ENCODE measurements at places on chromosomes 3 and 15.

GRCh38 chr3:78978037-78978436 is 789.8 kb downstream of the ROBO1 start:
- peak; percentile 17 for DNase-seq

GRCh38 chr3:186400662-186401061 is 38.6 kb upstream of the DGKG start:
- peak; percentile 33 for DNase-seq

DNA sequence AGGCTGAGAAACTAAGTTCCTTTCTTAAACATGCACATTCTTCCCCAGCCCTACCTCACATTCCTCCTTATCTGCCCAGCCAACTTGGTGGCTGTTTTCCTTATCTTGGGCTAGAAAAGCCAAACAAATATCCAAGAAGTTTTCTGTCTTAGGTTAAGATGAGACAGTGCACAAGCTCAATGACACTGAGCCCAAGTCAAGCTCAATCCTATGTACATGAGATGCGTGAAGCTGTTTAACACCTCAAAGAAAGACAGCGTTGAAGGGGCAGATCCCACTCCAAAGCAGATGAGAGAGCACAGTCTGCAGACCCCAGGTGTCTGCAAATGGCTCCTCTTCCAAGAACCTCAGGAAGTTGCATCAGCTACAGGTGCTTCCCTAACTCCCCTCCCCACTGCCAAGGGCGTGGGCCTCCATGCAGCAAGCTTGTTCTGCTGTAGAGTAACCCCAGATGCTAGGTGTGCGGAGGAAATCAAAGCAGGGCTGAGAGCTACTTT is 16.6 kb downstream of the LRRC2 start:
- no peak for DNase-seq

DNA sequence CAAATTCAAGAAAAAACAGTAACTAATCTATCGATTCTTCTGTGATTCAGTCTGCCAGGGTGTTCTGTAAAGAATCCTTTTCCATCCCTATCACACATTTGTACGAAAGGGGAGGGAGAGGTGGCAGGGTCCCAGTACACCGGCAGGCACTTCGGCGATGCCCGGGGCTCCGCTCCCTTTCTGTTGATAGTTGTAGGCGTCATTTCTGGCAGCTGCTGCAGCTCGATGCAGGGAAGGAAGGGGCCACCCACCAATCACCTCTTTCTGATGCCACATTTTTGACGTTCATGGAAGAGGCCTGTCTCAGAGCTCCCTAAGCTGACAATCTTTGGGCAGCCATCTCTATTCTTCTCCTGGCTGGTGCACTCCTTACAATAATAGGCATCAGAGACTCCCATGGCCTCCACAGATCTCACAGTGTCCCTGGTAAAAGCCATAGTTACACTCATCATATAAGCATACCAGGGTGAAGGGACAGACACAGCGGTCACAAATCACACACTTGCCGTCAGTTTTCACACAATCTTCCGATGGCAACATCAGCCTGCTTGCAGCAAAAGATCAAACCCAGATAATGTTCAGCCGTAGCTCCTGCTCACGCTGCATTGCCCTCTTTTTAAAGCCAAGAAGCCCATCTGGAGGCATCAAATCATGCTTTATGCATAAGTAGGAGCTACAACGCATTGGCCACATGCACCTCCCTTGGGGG is 60.8 kb upstream of the ZBTB38 start:
- DNase-seq = no peak

GRCh38 chr15:63971427-63971805 is 74.9 kb downstream of the DAPK2 start:
- DNase-seq = no peak

DNA sequence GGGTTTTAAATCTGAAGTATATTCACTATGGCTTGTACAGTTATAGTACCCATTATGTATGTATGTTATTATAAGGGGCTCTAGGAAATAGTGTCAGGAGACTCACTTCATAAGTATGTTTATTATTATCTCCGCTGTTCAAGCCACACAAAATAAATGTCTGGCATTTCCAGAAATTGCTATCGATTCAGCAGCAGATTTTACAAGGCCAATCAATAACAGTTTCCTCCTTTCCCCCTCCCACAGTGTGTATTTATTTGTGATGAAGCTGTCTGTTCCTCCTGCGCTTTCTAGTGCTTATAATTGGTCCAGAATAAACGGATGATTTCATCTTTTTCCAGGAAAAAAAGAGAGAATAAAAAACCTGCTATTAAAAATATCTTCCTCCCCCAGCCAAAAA is 134.2 kb upstream of the LPP start:
- DNase-seq = no peak

GRCh38 chr15:92130906-92131305 is 262.8 kb upstream of the ST8SIA2 start:
- no peak for DNase-seq

GRCh38 chr15:96622714-96623113 is 292.2 kb downstream of the NR2F2 start:
- DNase-seq = no peak

DNA sequence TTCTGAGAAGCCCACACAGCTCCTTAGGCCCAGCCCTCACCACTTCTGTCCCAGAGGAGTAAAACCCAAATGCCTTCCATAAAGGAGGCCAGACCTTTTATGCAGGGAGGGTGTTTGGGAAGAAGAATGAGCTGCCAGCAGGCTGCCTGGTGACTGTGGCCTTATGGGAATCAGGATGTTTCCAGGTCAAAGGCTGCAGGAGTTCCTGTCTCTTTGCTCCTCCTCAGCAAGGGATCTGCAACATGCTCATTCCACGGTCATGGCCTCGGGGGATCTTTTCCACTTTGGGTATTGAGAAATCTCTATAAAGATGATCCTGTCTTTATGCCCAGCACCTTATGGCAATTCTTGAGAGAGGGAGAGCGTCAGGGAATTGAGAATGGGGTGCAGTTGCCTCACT is 25.2 kb upstream of the MAGEF1 start:
- no peak for DNase-seq

DNA sequence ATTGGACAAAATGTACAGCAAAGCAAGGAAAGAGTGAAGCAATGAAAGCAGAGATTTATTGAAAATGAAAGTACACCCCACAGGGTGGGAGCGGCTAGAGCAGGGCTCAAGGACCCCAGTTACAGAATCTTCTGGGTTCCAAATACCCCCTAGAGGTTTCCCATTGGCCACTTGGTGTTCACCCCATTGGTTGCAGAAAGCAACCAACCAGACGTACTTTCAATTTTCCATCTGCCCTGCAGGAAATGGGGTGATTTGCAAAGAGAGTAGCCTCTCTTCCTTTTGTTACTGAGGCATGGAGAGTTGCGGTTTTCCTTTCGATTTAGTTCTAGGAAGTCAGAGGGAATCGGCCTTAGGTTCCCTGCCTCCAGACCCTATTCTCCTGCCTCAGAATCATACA is 2.4 kb downstream of the PML start:
- peak; percentile 69 for DNase-seq

- DNase-seq = no peak
Observed at GRCh38 chr3:156702367-156702766, 28.0 kb downstream of the TIPARP start.

DNA sequence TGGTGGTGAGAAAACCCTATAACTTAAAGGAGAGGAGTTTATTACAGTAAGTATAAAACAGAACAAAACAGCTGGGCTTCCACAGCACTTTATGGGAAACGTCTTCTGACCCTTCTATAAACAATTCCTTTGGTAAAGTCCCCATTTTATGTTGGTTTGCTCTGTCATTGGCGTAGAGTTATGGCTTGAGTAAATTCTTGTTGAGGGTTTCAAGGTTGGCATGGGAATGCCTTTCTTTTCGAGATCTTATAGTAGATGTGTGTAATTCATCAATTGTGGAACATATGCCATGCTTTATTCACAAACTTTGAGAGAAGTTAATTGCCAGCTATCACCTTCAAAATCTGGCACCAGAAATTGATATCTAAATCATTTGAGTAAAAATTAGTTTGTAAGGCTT is 11.6 kb upstream of the CHL1 start:
- no peak for DNase-seq

DNA sequence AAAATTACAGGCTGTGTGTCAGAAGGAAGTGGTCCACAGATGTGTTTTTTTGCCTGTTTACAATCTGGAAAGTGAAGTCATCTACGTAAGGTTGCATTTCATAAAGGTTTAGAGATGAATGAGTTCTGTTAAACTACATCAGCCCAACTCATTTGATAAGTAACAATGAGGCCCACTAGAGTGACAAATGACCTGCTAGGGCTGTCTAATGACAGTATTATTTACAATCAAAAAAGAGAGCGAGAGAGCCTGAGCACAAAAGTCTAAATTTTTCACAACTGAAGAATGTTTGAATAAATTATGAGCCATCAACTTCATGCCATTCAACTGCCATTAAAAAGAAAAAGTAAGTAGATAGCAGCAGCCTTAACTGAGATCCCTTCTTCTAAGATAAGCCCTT is 135.7 kb upstream of the TBL1XR1 start:
- no peak for DNase-seq

DNA sequence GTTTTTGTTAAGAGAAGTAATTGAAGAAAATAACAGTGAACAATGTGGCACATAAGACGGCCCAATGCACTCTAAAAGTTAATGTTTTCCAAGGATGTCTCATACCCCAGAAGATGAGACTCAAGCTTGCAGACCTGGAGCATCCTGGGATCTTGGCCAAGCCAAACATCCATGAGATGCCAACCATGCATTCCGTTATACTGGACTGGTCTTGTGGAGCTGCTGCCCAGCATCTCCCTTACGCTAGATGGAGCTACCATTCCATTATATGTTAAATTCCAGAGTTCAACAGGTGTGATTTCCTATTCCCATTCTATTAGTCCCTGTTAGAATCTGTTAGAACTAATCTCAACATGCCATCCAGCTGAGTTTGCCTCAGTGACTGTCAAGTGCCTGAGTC is 181.8 kb downstream of the PDCD6IP start:
- peak; percentile 85 for DNase-seq

DNA sequence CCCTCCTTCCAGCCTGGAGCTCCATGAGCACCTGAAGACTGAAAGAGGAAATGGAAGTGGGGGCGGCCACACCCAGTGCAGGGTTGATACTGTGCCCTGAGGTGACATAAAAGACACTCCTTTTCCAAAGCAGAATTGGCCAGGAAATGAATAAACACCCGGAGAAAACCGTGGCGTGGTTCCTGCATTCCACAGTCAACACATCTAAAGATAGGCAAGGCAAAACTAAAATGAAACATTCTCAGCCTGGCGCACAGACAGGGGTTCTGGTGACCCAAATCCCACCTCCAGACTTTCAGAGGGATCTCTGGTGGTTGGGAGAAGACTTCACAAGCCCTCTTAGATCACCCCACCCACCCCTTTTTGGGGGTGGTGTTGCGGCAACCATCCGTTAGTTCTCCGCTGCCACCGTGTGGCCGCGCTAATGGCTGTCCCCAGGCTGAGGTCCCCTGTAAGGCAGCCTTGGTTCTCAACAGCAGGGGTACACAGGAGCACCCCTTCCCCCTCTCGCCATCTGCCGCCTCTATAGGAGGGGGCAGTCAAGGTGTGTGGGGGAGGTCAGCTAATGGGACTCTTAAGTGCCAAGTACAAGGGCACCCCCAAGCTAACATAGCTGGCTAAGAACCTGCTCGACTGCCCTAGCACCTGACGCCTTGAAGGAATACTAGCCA is 2.5 kb upstream of the MST1R start:
- DNase-seq = peak; percentile 83

DNA sequence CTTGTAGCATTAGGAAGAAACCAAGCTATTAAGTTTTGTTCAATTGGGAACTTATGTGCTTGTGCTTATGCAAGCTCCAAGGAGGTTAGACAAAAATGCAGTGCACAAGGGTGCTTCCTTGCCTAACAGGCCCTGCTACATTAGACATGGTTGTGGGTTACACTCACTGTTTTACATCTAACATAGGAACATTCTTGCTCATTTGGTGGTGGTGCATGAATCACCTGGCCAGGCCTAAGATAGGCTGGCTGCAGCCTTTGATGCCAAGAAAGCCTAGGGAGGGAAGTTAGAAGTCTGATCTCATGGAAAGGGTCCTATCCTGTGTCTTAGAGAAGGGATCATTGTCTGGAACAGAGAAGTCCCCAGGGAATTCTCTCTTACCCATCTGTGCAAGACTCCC is 43.5 kb downstream of the CA12 start:
- peak; percentile 68 for DNase-seq

DNA sequence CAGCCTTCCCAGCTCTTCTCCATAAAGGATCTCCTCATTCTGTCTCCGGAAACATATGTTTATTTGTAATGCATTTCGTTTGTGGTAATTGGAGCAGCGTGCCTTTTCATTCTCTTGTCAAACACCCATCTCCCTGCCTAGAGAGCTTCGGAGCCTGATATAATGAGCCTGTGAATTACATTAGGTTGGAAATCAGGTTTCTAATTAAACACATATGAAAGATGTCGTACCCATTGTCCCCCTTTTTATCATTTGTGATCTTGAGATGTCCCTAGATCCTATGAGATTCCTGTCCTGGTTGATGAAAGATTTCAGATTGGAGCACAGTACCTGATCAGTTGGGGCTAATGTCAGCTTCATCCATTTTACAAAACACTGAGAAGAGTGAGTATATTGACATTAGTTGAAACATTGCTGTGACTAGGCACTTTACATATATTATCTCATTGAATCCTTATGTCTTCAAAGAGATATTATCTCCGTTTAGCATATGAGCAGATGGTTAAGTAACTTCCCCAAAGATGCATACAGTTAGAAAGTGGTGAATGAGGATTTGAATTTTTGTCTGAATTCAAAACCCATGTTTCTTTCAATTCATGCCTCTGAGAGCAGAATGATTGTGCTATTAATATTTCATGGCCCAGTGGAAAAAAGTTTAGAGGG is 23.1 kb downstream of the SYN2 start:
- no peak for DNase-seq

GRCh38 chr3:30319713-30320112 is 286.7 kb upstream of the TGFBR2 start:
- DNase-seq = peak; percentile 52

DNA sequence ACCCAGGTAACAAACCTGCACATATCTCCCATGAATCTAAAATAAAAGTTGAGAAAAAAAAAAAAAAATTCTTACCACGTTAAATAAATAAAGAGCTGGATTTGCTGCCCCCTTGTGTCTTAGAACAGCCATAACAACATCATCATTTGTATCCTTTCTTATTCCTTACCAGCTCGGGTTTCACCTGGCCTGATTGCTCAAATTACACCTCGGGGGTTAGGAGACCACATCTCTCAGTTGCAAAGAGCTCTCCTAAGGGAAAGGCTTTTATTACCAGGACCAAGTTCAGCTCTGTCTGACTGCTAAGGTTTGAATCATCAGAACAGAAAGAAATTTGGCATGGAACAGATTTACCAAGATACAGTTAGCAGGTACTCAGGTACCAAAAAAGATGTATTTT is 25.8 kb upstream of the RPL39L start:
- peak; percentile 63 for DNase-seq

GRCh38 chr3:169083885-169084284 is 579.6 kb downstream of the MECOM start:
- no peak for DNase-seq

DNA sequence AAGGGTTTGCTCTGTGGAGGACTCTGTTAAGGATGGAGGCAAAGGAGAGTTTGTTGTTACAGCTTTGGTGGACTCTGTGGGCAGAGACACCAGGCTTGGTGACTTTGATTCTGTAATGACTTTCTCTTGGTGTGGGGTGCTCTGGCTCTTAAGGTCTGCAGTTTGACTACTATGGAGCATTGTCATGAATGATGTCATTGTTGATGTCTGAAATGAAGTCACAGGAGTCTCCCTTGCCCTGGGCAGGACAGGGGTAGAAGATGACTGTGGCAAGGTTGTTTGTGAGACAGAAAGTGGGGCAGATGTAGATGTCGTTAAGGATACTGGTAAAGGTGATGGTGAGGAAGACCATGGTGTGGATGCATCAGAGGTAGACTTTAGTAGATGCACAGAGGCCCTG is 42.7 kb downstream of the HEG1 start:
- DNase-seq = no peak
